ENCODE measurements at places on chromosomes 1 and 21.
A peak's percentile ranks its signal among the peaks of the same experiment; 100 is the strongest.

DNA sequence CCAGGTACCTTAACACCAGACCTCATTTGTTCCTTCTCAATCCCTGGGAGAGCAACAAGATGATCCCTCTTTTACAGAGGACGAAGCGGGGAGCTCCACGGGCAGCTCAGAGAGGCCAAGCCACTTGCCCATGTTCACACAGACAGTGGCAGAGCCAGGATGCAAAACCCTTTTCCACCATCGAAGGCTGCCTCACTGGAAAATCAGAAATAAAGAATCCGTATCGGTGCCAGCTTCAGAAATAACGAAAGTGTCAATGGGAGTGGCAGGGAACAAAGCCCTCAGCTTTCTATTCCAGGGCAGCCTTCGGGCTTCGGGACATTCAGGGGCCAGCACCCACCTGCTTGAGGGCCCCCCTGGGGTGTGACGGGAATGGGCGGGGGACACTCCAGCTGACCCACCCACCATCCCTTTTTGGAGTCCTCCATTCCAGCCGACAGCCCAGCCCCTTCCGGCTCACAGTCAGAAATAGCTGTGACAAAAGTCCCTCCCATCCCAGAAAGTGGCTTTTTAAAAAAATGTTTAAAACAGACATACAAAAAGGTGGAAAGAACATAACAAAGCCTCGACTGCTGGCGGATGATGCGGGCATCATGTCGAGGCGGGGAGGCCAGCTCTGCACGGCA is 6.0 kb downstream of the IFFO2 start:
- no peak for DNase-seq

DNA sequence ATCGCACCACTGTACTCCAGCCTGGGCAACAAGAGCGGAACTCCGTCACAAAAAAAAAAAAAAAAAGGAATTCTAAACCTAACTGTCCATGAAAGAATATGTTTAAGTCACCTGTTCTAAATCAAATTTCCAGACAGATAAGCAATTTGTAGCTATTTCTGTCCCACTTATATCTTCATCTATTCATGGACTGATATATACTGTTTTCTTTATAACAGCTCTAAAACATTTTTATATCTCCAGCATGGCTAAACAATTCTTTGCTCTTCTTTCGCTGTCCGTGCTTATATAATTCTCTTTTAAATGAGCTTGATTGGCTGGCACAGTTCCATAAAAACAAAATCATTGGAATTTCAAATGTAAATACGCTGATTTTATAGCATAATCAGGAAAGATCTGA is 30.5 kb downstream of the BRWD1 start:
- no peak for DNase-seq

GRCh38 chr1:29511436-29511835 is 275.1 kb downstream of the PTPRU start:
- no peak for DNase-seq

DNA sequence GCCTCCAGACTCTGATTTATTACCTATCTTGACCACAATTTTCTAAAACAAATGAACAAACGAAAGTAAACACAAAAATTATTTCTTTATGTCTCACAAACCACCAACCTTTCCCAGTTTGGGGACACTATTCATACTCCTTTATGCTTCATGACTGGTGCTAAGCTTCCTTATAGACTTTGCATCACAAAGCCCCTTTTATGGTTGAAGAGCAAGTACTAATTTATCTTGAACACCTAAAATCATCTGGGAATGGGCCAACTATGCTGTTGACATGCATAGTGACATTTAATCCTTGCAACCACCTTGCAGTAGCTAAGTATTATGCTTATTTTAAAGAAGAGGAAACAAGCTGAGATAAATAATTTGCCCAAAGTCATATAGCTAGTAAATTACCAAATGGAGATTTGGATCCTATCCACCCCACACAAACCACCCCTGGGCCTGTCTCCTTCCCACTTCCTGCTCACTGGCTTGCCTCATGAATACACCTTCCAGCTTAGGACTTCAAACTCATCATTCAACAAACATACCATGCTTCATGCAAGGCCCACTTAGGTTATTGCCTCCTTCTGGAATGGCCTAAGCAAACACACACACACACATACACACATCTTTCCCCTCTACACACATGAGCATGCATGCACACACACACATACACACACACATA is 192.2 kb downstream of the PLPP3 start:
- DNase-seq = no peak

DNA sequence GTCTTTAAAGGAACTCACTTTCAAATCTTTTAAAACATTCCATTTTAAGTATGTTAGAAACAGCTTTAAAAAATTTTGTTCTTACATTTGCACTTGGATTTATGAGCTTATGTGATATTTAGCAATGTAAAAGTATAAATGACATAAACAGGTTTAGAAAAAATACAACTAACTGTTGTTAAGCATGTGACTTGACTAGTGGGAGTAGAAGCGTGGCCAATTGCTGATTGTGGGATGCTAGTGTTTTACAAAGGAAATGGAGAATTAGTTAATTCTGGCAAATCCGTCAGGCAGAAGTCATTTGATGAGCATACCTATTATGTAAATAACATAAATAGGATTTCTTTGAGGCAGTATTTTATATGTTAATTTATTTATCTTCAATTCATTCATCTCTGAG is 175.8 kb downstream of the ADGRL2 start:
- no peak for DNase-seq

GRCh38 chr1:42838482-42839190 is 7.8 kb upstream of the ZNF691 start:
- no peak for DNase-seq

DNA sequence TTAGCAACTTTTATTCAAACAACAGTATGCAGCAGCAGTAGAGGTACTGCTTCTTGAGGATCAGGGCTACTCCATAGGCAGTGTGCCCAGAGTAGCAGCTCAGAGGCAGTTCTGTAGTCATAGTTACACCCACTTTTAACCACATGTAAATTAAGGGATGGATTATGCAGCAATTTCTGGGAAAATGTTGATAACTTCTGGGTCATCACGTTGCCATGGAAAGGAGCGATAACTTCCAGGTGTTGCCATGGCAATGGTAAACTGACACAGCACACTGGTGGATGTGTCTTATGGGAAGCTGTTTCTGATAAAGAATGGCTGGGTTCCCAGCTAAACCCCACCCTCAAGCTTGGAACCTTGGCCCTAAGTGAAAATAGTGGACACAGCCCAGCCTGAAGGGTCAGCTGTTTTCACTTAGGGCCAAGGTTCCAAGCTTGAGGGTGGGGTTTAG is 29.0 kb upstream of the PLA2G2A start:
- DNase-seq = no peak

DNA sequence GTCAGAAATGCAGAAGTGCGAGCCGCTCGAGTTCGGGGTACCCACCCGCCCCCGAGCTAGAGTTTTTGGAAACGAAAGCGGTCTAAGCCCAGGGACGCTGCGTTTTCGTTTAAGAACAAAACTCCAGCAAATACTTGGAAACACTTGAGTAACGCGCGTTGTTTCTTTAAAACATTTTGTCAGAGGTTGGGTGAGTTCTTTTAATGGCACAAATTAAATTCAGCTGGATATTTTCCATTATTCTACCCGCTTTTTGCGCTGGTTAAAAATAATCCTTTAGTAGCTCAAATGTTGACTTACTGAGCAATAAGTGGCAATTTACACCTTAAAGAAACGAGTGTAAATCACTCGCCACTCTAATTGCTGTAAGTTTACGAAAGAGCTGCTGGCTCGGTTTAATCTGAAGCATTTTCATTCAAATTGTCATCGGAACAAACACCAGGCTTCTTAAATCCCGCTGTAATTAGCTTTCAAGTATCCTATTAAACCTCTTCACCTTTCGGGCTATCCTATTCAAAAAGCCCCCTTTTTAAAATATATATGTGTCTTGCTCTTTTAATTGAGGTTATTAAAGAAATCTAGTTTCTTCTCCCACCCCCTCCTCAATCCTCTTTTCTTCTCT is 1.5 kb downstream of the LHX8 start:
- DNase-seq = no peak

GRCh38 chr1:197606168-197606845 is 169.0 kb downstream of the DENND1B start:
- no peak for DNase-seq

GRCh38 chr1:221841251-221841982 is 99.5 kb upstream of the DUSP10 start:
- DNase-seq = no peak

- DNase-seq = no peak
These were observed 972 bp upstream of the KDM4A start for GRCh38 chr1:43648876-43649477.

DNA sequence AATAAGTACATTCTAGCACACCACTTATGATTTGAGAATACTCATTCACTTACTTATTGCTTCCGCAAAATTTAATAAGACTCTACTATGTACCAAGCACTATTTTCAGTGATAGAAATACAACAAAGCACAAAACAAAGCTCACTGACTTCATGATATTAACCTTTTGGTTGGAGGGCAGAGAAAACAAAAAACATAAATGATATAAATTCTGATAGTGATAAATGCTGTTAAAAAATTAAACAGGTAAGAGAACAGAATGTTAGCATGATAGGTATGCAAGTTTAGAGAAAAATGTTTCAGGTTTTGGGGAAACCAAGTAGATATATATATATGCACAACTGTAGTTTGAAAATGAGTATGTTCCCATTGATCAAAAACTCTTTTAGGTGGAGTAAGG is 1.2 kb downstream of the LRRC40 start:
- DNase-seq = no peak

GRCh38 chr21:29256126-29256910 is 42.4 kb upstream of the BACH1 start:
- no peak for DNase-seq

- DNase-seq = no peak
These were observed at the start of gene ERICH3 for GRCh38 chr1:74673351-74674111. Gene ERICH3 (minus strand): TSS chr1:74673792. CDS start chr1:74673519, 273 bp downstream.

DNA sequence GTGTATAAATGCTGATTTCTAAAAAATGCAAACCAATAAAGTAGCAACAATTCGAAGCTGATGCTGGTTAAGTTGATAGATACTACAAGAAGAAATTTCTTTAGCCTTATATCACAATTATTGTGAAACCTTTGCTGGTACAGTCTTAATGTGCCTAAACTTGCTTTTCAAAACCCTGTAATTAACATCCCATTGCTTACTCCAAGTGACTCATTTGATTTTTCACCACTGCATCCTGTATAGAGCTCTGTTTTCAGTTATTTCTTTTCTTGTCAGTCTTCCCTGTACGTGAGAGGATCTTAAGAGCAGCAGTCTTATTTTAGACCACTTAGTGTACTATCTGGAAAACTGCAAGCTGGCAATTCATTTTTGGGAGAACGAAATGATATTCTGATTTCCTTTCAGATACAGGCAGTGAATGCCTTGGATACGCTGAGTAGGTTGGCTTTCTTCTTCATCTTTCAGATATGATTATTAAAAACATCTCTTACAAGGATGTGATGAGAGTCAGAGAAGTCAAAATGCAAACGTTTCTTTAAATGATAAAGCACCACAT is 210.3 kb downstream of the KCTD3 start:
- DNase-seq = no peak

GRCh38 chr1:156073740-156074139 is 8.5 kb downstream of the MEX3A start:
- no peak for DNase-seq

- no peak for DNase-seq
These were observed 50.5 kb upstream of the GPR52 start for GRCh38 chr1:174397261-174397660.

- peak; percentile 30 for DNase-seq
These were observed 103.9 kb downstream of the CASZ1 start for GRCh38 chr1:10692401-10693021.

GRCh38 chr1:168091720-168092550 is 44.8 kb downstream of the GPR161 start:
- no peak for DNase-seq

DNA sequence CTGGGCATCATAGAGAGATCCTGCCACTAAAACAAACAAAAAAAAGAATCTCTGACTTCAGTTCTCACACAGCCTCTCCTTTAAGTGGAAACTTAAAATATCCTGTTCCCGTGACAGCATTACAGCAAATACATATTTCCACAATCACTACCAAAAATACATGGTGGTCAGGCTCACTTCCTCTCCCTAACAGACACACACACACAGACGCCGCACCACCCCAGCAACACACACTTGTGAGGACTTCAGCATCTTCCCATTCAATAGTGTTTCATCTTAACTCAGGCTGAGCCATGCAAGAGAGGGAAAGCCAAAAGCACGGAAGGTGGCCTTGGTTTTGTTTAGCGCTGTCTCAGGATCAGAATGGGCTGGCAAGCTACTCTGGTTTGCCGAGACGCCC is 21.9 kb downstream of the KIAA1614 start:
- DNase-seq = no peak

DNA sequence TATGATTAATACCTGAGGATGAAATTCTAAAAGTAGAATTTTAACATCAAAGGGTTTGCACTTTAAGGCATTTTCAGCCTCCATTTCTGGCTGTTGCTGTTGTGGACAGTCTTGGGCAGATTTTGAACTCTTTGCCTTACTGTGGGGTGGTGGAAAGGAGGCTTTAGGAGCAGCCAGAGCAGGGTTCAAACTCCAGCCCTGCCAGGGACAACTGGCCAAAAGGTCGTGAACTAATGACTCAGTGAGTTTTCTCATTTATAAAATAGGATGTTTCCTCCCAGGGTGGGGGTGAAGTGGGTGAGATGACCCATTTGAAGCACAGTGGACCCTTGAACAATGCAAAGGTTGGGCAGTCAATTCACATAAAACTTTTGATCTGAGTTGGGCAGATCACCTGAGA is 36.7 kb downstream of the MAPKAPK2 start:
- DNase-seq = no peak

DNA sequence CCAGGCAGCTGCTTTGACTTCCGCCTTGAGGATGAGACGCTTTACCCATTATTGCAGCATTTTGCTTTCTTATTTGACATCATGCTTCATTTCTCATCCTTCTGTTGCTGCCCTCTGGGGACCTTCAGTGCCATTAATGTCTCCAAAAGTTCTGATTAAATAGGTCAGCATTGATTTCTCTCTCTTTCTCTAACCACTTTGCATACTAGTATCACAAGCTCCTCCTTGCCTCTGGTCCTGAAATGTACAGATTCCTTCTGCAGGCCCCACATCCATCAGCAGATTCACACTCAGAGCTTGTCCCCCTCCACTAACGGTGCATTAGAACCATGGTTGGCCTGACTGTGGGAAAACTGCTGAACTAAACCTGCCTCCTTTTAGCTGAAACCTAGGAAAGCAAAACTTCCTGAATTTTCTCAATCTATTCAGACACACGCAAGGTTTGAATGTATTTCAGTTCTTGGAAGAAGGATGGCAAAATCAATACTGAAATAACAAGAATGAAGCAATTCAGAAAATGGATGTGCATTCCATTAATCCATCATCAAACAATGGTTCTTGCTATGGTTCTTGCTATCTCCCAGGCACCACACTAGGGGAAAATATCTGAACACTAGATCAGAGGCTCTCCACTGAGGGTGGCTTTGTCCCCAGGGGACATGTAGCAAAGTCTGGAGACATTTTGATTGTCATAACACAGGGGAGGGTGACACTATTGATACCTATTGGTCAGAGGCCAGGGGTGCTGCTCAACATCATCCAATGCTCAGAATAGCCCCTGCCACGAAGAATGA is 154.5 kb downstream of the PCP4 start:
- no peak for DNase-seq

GRCh38 chr1:224817382-224817781 is 112.1 kb upstream of the DNAH14 start:
- DNase-seq = no peak

Measured in GM12864 (cell line).